ENCODE measurements at places on chromosomes 5 and 9.

DNA sequence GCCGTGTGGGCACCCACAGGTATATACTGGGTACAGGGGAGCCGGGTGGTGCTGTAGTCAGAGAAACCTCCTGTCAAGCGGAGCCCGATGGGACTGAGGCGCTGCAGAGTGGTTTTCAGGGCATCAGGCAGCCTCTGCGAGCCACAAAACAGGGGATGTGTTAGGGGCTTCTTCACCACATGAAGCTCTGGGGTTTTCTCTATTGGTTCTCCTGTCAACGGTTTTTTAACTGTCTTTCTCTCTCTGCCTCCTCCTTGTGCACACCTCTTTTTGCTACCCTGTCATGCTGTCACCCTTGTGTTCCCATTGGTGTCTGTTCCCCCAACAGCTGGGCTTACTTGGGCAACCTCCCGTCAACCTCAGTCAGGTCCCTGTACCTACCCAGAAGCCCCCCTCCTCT, 19.9 kb downstream of the RALGPS1 start:
- no peak for DNase-seq

GRCh38 chr9:79939819-79940218, 368.1 kb downstream of the TLE4 start:
- DNase-seq, result no peak

DNA sequence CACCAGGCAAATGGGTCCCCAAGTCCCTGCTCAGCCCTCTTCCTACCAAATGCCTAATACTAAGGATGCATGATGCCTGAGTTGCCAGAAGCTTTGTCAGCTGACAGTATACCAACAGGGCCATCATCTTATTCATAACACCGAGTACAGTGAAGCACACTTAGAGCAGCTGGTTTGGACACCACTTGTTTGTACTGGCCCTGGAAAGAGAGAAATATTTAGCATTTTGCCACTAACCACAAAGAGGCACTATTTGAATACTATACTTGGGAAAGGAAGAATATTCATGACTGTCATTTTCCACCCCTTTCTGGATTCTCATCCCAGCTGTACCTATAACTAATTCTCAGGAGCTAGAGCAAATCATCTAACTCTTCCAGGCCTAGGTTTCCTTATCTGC, 364.4 kb upstream of the KIF2A start:
- DNase-seq, result no peak

DNA sequence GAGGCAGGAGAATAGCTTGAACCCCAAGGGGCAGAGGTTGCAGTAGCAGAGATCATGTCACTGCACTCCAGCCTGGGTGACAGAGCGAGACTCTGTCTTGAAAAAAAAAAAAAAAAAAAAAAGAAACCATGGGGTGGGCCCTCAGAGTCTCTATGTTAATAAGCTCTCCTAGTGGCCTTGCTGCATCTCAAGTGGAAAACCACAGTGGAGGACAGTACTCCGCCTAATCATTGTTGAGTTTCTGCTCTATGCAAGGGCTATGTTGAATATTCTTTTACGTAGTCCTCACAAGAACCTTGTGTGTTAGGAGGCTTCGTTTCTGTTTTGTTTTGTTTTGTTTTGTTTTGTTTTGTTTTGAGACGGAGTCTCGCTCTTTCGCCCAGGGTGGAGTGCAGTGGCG, 48.9 kb downstream of the TJP2 start:
- DNase-seq, result no peak

GRCh38 chr9:133421615-133422542, at the start of gene ADAMTS13:
TSS of gene ADAMTS13 (plus strand) at chr9:133422367. CDS start at chr9:133422444, 77 bp downstream.
- no peak for DNase-seq

- DNase-seq, result no peak
These were observed 2.6 kb upstream of the DAB2IP start for GRCh38 chr9:121648799-121649198.

DNA sequence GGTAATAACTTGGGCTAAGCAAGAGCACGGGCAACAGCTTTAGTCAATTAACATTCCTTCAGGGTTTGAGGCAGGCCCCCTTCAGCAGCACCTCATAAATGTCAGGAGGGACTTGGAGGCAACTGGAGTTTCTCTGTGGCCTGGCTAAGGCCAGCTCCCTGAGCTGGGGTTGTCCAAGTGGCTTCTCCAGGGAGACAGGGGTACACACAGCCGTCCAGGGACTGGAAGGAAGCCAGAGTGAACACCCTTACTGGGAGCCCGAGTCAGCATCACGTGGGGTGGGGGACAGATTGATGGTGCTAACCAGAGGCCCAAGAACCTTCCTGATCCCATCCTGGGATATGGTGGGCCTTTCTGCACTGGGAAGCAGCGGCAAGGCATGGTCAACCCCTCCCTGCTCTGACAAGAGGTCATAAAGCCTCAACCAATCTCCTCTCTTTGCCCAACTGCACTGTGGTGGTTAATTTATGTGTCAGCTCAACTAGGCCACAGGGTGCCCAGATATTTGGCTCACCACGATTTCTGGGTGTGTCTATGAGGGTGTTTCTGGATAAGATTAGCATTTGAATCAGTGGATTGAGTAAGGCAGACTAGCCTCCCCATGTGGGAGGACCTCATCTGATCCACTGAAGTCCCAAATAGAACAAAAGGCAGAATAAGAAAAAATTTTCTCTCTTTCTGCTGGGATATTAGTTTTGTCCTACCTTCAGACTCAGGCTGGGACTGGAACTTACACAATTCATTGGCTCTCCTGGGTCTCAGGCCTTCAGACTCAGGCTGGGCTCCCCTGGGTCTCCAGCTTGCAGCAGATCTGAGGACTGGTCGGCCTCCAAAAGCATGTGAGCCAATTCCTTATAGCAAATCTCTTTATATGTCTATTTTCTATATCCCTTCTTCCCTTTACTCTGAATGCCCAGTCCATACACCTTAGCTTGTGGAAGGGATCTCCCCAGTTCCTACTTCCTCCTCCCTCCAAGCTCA, 127.2 kb upstream of the LARP1 start:
- no peak for DNase-seq

GRCh38 chr9:92438900-92439526, 14.7 kb upstream of the OMD start:
- no peak for DNase-seq

DNA sequence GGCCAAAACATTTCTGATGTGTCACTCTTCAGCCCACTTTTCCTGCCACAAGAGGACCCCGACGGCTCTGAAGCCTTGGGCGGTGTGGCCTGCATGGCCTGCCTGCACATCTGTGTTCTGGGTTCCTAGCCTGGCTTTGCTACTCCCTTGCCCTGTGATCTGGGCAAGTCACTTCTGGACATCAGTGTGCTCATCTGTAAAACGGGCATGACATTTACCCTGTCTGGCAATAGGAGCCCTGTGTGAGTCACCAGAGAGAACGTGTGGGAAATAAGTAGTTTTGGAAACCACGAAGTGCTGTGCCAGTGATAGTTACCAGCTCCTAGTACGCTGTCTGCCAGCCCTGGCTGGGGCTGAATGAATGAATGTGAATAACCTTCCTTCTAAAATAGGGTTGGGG, 90.8 kb downstream of the MACROH2A1 start:
- DNase-seq, result no peak

DNA sequence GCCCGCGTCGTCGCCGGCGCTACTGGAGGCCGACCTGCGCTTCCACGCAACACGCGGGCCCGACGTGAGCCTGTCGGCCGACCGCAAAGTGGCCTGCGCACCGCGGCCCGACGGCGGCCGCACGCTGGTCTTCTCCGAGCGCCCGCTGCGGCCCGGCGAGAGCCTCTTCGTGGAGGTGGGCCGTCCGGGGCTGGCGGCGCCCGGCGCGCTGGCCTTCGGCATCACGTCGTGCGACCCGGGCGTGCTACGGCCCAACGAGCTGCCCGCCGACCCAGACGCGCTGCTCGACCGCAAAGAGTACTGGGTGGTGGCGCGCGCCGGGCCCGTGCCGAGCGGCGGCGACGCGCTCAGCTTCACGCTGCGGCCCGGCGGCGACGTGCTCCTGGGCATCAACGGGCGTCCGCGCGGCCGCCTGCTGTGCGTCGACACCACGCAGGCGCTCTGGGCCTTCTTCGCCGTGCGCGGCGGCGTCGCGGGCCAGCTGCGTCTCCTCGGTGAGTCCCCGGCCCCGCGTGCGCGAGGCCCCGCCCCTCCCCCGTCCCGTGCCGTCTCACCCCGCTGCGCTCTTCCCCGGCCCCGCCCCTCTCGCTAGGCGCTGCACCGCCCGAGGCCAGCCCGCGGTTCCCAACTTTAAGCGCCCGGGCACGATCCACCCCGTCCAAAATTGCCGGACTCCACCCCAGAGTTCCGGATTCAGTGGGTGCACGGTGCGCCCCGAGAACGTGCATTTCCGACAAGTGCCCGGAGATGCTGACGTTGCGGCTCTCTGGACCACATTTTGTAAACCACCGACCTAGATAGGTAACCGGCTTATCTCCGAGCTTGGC, 42.8 kb downstream of the NEURL1B start:
- no peak for DNase-seq

DNA sequence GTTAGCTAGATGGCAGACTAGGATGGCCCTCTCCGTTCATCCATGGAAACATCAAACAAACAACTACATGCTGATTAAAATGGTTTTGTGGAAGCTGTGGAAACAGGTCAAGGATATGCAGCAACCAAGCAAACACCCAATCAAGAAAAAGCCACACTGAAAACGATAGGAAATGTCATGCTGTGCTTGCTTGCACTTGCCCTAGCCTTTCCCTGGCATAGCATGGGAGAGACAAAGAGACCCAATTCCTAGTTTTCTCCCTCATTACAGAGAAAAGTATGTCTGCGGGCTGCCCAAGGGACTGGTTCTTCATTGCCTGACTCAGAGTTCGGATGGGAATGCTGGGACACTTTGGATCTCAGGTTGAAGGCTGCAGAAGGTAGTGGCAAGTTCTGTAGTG, 98.7 kb downstream of the FANCC start:
- no peak for DNase-seq

DNA sequence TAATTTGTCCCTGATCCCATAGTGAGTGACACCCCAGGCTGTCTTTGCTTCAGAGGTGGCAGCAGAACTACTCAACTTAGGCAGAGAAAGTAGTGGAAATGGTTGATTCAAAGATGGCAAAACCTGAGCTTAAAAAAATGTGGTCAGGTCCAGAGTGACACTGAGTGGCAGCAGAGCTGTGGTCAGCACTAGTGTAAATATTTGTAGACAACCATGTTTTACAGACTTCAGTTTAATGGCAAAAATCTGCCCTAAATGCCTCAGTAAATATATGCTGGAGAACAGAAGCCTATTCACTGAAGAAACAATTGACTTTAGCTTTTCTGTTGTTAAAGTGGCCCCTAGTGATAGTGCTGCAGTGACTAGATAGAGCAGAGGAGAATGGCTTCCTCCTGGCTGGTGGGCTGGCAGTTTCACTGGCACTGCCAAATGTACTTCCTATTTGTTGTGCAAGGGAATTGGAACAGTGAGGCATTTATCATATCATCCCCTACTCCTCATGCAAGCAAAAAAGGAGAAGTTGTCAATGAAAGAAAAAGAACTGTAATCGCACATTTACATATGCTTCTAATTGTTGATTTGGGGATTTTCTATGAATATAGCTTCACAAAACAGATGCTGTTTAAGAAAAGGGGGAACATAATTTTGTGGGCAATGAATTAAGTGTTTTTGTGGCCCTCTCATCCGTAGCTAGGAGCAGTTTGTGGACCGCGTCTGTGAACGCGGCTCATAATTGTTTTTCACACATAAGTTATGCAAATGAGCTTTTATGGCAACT, 12.0 kb downstream of the PBX3 start:
- no peak for DNase-seq

DNA sequence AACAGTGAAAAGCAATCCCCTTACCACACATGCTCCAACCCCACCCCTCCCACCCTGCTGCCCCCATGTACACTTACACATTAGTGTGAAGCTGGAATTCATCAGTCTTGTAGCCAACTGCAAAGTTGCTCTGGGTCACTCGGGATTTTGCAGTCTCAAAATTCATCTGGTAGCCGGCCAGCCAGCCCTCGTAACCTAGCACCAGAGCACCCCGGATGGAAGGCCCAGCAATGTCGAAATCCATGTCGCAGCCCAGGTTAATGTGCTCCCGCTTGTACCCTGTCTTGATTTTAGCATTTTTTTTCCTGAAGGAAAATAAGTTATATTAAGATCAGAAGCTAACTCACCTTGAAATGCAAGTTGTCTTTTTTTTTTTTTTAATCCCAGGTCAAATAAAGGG, 12.2 kb upstream of the C5orf15 start:
- DNase-seq, result no peak

DNA sequence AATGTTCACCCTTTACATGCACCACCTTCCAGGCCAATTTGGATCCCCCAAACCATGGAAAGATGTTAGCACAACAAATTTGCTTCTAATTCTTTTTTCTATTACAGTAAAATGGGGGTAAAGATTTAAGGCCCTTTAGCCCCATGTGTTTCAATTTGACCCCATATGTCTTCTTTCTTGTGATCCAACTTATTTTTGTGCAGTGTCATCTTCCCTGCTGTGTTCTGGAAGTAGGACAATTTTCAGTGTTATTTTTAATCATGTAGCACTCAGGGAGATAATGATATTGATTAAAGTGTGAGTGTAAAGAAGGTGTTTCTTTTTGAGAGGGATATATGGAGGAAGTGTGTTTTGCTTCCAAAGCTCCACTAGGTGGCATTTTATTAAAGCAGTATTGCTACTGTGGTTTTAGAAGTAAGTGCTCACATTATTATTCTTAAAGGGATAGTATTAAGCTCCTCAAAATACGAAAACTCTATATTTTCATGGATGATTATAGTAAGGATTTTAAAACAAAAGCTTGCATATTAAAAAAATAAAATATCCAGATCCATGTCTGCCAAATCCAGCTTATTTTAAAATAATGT, 118.7 kb upstream of the ATP10B start:
- no peak for DNase-seq

DNA sequence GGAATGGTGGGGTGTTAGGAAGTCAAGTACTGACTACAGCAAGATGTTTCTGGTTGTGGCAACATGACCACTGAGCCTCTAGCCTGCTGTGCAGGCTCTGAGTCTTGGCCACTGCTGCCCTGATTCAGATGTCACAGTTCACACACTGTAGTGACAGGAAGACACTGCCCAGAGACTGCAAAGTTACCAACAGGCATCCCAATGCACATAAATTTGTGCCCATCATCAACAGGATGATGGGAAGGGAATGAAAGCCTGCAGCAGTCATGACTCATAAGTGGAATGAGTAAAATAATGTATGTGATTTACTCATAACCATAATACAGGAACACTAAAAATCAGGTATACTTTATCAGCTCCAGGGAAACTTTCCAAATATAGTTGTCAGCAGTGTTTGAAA, 251.6 kb upstream of the HAPLN1 start:
- DNase-seq, result no peak
